ENCODE measurements at places on chromosomes 1 and 21.

DNA sequence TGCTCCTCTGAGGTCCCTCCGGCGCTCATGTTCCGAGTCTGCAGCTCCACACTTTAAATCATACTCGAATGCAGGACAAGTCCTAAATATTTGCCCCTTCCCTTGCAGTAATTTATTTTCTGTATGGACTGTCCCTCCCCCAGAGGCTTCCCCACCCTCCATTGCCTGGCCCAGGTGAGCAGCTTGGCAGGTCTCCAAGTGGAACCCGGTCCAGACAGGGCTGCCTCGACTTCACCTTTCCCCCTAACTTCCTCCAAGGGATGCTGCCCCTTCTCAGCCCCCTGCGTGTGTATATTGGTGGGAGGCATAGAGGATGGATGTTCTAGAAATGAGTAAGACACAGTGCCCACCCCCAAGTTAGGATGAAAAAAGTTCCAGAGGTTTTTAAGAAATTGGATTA lies 5.4 kb upstream of the OPTC start:
- no peak for DNase-seq

DNA sequence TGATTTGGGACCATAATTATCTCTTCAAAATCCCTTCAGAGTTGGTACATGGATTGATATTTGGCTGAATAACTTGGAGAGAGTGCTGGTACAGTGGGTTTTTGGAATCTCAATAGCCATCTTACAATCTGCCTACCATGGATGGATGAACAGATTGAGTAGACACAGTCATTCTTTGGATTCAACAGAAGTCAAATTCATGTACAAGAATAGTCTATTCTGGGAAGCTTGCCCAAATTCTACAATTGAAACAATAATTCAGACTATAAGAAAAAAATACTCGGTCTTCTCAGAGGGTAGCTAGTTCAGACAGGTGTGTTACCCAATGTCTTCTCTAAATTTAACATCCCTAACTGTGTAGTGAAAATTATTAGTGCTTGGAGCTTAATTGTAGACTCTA lies 574.0 kb downstream of the LRRIQ3 start:
- DNase-seq, result no peak

DNA sequence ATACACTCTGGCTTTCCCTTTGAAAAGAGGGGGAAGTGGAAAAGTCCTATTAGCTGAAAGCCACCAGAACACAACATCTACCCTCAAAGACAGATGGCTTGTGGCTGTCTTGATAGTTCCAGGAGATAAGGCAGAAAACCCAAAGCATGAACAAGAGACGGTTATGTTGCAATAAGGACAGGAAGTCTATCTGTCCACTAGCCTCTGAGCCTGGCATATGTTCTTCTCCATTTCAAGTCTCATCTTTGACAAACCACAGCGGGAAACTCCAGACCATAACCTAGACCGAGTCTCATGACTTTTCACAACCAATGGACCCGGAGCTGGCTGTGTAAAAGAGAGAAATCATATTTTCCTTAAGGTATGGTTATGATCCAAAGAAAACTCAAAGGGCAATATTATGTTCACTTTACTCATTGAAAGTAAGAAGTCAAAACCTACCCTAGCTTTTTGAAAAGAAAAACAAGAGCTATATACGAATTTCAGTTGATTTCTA lies 33.8 kb downstream of the DUSP10 start:
- DNase-seq, result no peak

GRCh38 chr21:46188226-46189212 lies 4.3 kb upstream of the SPATC1L start:
- DNase-seq, result peak; percentile 73

DNA sequence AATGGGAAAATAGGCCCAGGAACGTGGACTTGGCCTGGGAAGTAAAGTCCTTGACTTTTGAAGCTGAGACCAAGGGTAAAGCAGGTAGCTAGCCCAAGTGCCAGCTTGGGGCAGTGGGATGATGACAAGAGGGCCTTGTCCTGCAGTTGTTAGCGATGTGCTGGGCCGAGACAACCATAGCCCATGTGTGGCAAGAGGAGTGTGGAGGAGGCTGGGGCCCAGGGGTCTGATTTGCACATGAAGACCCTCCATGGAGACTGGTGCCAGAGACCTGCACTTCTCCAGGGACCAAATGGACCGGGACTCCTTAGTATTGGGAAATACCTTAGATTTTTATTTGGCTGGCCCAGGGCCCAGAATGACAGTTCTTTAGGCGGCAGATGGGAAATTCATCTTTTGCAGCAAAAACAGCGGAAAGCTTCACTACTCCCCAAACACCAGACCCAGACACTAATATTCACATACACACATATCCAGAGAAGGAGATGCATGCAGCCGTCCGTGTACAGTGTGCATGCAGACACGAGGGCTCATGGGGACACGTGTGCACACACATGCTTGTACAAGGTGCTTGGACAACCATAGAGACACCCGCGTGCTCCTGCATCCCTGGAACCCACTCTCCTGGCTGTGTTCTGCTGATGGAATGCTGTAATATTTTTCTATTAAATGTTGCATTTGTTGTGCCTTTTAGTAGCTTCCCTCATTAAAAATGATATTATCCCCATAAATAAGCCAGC lies 78.1 kb upstream of the CSF3R start:
- no peak for DNase-seq

- DNase-seq, result no peak
Observed at GRCh38 chr1:180956028-180956640, 43.4 kb downstream of the KIAA1614 start.

DNA sequence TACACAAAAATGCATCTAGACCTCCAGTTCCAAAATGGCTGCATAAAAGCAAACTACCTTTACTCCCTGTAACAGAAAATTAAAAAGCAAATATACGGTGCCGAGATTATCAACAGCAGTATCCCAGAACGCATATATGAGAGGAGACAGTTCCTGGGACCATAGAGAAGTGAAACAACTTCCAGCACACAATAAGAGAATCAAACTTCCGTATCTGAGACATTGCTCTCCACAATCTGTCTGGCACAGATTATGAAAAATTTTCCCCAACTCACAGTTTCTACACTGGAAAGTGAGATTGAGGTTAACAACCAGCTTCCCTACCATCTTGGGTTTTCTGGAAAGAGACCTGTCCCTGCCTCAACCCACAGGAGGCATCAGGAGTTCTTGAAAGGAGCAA lies 47.2 kb upstream of the ST6GALNAC3 start:
- no peak for DNase-seq

DNA sequence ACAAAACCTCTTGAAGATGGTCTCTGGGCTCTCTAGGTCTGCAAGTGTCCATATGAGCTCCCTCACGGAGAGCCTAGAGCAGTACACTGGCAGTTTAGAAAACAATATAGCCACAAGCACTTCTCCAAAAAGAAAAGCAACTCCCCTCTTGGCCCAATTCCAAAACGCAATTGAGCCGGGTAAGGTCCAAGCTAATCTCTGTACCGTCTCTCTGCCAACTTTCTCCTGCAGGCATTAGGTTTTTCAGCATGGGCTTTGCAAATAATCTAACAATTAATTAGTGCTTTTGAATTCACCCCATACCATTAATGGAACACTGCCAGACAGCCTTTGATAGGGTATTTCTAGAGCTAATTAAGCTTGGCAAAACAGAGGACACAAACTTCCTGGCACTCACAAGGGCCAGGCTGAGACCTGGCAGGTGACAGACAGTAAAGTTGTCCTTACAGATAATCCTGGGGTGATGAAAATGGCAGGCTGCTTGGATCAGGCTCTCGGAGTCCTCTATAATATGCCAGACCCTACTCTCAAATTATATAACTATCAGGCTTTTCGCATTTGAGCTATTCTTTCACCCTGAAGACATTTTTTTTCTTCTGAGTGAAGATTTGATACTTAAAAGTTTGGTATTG lies 39.8 kb downstream of the TGFBR3 start:
- DNase-seq, result no peak

GRCh38 chr1:186033847-186034271 lies 299.7 kb downstream of the HMCN1 start:
- no peak for DNase-seq

- no peak for DNase-seq
Observed at GRCh38 chr21:40845441-40845995, 1.4 kb downstream of the DSCAM start.

Data from caudate nucleus (tissue), 63 donors.